ENCODE measurements at places on chromosomes 3 and 15.

GRCh38 chr3:39144748-39145380, 8.5 kb downstream of the CSRNP1 start:
- DNase-seq = no peak

DNA sequence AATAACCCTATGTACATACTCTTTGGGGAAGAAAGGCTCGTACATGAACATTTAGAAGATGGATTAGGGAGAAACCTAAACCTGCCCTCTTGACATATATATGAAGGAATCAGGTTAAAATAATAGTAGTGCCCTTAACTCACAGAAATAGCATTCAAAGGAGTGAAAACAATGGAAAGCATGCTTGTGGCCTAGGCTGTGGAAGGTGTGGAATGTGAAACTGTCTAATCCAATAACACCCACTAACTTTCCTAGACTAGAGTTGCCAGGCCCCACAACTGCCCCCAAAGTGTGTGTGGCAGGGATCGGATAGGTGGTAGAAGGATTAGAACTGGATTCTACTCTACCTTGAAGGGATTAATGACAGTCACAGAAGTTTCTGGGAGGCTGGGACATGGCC, 317.4 kb upstream of the LRRFIP2 start:
- DNase-seq = no peak

DNA sequence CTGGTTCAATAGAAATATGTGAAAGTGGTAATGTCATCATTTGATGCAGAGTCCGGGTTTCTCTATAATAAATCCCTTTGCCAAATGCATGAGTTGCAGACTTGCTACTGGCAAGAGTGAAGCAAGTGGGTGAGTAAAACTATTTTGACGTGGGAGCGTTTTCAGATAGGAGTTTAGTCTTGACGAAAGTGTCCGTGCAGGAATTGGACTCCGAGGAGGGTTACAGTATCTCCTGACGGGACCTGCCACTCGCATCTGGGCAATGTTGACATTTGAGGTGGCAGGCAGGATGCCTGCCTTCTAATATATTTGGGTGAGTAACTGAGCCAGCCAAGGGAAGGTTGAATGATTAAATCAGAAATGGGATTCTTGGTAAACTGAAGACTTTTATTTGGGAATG, 16.0 kb downstream of the CDV3 start:
- no peak for DNase-seq

DNA sequence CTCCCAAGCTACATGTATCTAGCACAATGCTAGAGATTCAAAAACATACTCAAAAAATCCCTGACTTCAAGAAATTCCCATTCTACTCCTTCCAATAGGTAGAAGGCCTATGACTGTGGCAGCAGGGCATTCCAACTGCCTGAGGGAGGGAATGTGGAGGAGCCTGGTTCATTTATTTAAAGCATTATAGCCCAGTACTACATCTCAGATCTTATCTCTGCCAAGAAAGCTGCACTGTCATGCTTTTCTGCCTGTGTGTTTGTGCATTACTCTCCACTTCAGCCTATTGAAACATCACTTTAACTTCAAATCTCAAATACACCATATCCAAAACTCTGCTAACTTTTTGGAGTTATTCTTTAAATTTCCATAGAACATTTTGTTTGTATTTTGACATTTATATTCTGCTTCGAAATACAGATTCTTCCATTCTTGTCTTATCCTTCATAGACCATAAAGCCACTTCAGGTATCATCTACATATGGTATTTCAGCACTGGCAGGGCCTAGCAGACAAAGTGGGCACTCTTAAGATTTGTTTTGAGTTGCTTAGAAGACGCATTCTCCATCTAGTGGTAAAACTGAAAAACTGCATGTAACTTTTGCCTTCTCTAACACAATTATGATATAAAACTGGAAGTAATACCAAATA, 59.1 kb upstream of the NEDD4 start:
- DNase-seq = peak; percentile 3

DNA sequence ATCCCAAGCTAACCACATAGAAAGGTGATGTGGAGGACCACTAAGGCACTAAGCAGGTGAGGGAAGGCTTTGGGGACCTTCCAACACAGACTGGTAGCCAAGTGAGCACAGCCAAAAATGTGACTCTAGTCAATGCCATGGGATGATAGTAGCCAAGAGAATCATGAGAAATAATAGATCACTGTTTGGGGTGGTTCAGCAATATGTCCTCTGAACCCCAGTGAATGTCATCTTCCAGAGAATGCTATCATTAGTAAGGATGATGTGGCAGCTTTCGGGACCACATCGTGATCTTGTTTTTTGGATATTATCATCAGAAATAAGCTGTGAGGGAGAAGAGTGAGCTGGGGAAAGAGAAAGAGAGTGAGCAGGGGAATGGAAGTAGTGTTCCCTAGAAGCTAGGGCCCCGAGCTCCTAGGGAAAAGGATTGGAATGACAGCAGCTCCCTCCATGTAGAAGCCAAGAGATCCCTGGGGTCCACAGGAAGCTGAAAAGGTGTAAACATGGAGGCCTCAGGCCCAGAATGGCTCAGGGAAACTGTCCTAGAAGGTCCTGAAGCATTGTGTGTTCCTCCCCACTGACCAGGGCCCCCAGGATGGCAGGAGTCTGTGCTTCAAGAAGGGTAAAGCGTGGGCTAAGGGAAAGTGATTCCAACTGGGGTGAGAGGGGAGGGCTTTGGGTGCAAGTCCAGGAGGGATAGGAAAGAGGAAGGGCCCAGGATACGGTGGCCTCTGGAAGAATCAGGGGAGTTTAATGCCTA, 56.6 kb upstream of the KLF13 start:
- no peak for DNase-seq

GRCh38 chr3:108406063-108406660, 104.2 kb downstream of the MYH15 start:
- DNase-seq = no peak

- no peak for DNase-seq
Observed at GRCh38 chr3:105459566-105460290, 93.0 kb downstream of the ALCAM start.

DNA sequence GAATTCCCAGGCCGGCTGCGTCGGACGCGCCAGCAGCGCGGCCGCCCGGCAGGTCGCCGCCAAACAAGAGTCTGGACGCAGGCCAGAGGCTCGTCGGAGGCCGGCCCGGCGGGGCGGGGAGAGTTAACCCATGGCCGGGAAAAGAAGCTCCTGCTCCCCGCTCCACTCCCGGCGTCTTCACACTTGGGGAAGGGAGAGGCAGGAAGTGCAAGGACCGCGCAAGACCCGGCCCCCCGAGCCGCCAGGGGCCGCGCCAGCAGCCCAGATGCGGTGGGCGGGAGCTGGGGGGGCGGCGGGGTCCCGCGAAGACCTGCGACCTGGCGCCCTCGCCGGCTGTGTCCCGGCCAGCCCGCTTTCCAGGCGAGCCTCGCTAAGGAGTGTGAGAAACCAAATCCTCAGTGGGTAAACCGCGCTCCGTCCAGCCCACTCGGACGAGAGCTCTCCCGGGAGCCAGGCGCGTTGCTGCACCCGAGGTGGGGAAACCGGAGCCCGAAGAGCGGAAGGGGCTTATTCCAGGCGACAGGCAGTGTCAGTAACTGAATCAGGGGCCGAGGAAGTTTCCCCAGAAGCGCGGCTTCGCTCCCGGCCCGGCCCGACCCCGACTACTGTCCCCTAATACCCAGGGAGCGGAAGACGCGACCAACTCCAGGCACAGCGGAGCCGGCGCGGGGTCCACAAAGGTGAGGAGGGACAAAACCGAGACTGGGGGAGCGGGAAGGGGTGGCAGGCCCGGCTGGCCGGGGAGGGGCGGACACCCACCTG, 721 bp downstream of the ADAMTS7 start:
- DNase-seq = no peak

DNA sequence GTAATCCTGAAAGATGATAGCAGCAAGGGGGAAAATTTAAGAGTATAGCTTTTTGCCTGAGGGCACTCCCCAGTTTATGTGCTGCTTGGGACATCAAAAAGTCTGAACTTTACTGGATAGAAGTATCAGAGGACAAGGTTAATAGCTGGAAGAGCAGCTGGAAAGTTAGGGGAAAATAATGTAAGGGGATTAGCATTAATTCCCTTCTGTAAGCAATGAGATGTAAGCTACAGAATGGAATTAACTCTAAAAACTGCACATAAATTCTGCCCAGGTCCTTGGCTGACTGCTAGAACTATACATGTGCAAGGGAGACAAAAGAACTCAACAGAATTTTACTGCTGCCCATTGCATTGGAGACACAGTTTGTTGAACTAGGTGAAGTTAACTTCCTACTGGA, 55.6 kb downstream of the ATP11B start:
- no peak for DNase-seq

DNA sequence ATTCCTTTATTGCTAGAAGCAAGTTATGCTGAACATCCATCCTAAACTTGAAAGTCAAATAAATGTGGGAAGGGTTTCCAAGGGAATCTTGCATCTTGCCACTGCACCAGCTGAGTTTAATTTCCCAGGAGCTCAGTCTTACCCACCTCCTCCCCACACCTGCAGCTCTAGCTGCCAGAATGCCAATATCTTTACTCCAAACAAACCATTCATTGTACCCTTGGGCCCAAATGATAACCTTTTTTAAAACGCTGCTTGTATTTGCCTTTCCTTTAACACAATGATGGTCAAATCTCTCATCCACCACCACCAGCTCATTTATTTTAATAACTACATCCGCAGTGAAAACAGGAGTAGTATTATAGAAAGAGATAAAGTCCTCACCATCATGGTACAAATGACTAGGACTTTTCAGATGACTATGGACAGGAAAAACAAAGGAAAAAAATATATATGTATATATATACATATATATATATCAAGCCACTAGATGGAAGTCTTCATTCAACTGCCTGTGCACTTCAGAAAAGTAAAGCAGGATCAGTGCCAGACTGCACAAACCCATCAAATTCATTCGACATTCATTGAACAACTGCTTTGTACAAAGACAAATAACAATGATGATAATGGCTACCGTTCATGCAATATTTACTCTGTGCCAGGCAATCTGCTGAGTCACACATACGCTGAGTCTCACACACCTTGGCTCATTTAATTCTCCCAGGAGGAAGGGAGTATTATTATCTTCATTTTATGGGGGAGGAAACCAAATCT, 44.0 kb downstream of the BFSP2 start:
- DNase-seq = peak; percentile 29

DNA sequence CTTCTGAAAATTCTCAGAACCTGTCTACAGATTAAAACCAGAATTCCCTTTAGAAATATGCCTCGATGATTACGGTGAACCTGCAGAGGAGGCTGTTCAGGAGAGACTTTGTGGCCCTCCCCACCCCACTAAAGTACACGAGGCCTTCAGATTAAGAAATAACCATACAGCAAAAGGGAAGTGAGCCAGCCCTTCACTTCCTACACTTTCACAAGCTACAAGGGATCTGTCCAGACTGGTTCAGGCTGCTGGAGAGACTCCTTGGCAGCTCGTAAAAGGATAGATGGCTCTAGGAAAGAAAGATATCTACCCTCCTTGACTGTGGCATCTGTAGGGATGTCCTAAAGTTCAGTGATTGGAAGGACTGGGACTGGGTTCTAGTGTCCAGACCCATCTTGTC, 102.6 kb downstream of the ALDH1A2 start:
- no peak for DNase-seq

DNA sequence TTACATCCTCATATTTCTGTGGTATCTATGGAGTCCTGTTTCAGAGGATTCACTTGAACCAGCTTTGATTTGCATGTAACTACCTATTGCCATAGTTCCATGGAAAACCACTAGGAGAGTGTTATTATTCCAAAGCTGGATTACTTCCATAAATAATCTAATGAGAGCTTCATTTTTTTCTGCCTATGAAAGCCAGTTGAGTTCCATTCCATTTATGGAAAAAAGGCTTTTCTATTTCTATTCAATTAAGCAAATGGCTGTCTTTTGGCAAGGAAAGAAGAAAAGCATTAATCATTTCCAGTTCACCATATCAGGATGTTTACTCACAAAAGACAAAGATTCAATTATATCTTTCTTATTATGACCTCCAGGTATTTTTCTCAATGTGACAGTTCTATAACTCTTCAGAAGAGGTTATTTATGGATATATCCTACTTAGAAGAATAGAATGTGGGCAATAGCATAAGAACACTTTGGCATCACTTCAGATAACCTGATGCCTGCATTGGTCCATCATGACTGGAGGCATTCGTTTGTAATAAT, 259.9 kb upstream of the ZPLD1 start:
- DNase-seq = no peak

DNA sequence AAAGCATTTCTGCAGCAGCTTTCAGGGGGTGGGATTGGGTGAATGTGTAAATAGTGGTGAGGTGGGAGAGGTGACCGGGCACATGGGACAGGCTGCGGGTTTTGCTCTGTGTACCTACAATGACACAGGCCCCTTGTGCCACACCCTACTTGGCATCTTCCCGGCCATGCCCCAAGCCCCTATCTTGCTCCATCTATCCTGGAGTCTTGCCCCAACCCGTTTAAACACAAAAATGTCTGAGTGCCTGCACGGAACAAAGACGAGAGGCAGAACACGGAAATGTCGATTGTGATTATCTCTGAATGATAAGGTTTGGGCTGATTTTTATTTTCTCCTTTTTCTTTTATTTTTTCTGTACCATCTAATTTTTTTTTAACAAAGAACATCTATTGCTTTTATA, 46.0 kb upstream of the SLC6A1 start:
- no peak for DNase-seq

GRCh38 chr15:90654233-90655136, 62.7 kb upstream of the BLM start:
- no peak for DNase-seq

DNA sequence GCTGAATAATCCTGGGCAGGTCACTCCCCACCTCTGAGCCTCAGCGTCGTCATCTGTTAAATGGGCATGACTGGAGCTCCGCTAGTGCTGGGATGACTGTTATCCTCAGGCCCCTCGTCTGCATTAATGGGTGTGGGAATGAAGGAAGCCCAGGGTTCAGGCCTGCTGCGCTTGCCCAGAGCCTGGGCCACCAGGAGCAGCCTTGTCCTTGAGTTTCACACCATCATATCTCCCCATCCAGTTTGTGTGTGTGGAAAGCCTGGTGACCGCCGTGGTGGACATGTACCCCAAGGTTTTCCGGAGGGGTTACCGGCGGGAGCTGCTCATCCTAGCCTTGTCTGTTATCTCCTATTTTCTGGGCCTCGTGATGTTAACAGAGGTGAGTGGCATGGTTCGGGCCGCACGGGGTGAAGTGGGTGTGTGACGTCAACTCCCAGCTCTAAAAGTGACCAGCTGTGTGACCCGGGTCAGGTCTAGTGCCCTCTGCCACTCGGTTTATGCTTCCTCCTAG, 63.5 kb upstream of the SLC6A1 start:
- no peak for DNase-seq

DNA sequence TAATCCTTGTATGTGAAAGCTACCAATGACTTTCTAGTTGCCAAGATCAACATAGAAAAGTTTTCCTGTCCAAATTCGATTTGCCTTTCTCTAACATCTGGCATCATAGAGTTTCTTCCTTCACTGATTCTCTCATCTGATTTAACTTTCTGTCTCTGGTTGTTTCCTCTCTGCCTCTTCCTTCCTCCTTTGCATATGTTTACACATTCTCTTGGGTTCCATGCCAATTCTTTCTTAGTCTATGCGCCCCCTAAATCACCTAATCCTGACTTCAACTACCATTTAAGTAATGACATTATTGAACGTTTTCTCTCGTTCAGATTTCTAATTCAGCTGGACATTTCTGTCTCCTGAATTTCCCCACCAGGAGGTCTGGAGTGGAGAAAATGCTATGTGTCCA, 561.9 kb upstream of the TGFBR2 start:
- no peak for DNase-seq

GRCh38 chr3:49646236-49646635, 27.9 kb upstream of the APEH start:
- no peak for DNase-seq

All from NCI-H345 (cell line).